ENCODE measurements at places on chromosomes 1 and 21. TPM values are rescaled to one million over a fixed set of nuclear protein-coding genes. Genes with fewer than 3 reads are reported as not detected.

The TXNIP gene
- total RNA-seq: 23.2 TPM

The MTARC2 gene
- total RNA-seq: 4.2 TPM

GRCh38 chr1:27726173-27727044 lies 648 bp downstream of the FAM76A start:
- DNase-seq: peak; percentile 72
- H3K36me3 ChIP-seq: peaks cover 15% of the 10 kb centered on the region
- no peaks in the 10 kb centered on the region for H3K27me3 ChIP-seq
- H3K4me3 ChIP-seq: peak overlapping the region; percentile 87

GRCh38 chr1:28517649-28517999 lies 11.8 kb downstream of the RCC1 start:
- H3K27me3 ChIP-seq: no peaks in the 10 kb centered on the region
- peak overlapping the region; percentile 85 for H3K4me3 ChIP-seq
- peaks cover 14% of the 10 kb centered on the region for H3K36me3 ChIP-seq
- peak; percentile 54 for DNase-seq
- peaks cover 14% of the 10 kb centered on the region for H3K4me1 ChIP-seq

All from H9 (cell line).